ENCODE measurements at places on chromosomes 6 and 20.
A peak's percentile ranks its signal among the peaks of the same experiment; 100 is the strongest.

GRCh38 chr6:168563656-168564055, 122.7 kb downstream of the SMOC2 start:
- no peak for DNase-seq

- no peak for DNase-seq
Measured at GRCh38 chr20:36614781-36615557, 9.4 kb downstream of the RAB5IF start.

DNA sequence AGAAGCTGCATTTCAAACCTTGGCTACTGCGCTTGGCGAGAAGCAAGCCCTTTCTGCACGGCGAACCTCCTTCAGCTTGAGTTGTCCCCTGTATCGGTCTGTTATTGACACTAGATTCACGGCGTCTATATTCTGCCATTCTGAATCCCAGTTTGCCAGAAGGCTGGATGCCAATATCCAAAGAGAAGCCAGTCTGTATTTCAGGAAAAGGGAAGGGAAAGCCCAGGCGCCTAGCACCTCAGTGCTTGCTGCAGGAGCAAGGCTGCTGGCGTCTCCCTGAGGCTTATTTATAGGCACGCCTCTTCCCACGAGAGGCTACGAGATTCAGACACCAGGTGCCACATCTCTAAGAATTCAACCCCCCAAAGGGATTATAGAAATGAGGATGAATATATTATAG, 89.6 kb upstream of the CDH4 start:
- DNase-seq, result no peak

GRCh38 chr20:1122388-1123315, 4.2 kb downstream of the PSMF1 start:
- DNase-seq, result peak; percentile 26

GRCh38 chr6:47420394-47421371, 56.9 kb upstream of the CD2AP start:
- DNase-seq, result no peak

DNA sequence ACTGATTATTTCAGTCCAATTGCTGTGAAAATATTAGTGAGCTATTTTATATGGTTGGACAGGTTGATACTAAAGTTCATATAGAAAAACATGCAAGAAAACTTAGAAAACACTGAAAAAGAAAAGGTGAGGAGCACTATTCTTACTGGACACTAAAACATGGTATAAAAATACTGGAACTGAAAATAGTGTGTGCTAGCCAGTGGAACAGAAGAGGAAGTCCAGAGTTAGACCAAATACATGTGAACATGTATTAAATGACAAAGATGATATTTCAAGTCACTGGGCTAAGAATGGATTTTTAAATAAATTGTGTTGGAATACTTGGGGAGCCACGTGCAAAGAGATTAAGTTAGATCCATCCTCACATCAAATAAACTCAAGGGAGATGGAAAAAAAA, 218.5 kb downstream of the TMEM242 start:
- no peak for DNase-seq

DNA sequence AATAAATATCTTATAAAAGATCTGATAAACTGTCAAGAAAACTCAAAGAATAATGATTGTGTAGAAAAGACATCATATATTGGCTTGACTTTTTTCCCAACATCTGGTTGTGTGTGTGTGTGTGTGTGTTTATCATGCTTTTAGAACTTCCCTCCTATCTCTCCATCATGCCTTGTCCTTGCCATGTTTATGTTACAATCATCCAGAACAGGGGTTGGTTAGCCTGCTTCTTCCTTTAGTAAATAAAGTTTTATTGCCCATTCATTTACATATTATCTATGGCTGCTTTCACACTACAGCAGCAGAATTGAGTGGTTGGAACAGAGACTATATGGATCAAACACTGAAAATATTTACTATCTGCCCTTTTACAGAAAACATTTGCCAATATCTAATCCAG, 52.8 kb upstream of the RIPOR2 start:
- no peak for DNase-seq

- DNase-seq, result no peak
Measured at GRCh38 chr20:14951105-14951504, 613.7 kb upstream of the FLRT3 start.

- DNase-seq, result no peak
Measured at GRCh38 chr20:49427751-49428518, 54.5 kb downstream of the KCNB1 start.

GRCh38 chr20:10282979-10283456, 64.4 kb downstream of the SNAP25 start:
- peak; percentile 85 for DNase-seq

DNA sequence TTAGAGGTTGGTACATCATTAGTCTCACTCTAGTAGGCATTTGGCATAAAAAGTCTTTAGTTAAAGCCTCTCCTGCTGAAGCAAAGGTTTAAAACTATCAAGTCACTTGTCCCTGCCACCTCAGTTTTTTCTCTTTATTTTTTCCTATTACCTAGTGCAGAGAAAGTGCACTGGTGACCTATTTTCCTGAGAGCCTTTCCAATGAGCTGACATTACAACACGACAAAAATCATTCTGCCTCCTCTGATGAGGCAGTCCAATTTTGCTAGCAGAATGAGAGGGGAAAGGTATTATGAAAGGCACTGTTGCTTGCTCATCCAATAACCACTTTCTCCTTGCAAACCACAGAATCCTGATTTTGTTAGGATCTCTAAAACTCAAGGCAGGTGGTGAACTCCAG, 73.3 kb upstream of the SGK1 start:
- no peak for DNase-seq

DNA sequence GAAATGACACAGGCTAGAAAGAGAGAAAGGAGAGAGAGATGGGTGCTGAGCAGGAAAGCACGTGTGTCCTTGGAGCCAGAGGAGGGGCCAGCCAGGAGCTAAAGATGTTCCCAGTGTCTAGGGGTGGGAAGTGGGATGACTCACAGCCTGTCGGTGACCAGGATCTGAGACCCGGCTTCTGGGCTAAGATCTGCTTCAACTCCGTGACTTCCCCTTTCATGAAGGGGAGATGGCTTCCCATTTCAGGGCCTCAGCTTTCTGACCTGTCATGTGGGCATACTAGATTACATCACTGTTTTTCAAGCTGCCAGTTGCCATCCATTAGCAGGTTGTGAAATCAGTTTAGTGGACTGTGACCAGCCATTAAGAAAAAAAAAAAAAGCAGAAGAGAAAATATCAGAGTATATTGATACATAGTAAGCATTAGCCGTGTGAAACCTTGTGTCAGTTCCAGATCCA, 5.4 kb downstream of the TGM3 start:
- peak; percentile 2 for DNase-seq

DNA sequence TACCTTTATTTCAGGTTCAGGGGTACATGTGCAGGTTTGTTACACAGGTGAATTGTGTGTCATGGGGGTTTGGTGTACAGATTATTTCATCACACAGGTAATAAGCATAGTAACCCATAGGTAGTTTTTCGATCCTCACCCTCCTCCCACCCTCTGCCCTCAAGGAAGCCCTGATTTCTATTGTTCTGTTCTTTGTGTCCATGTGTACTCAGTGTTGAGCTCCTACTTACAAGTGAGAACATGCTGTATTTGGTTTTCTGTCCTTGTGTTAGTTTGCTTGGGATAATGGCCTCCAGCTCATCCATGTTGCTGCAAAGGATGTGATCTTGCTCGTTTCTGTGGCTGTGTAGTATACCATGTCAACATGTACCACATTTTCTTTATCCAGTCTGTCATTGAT, 66.0 kb downstream of the STK4 start:
- no peak for DNase-seq
